ENCODE measurements at places on chromosomes 12 and 14. TPM values are rescaled to one million over a fixed set of nuclear protein-coding genes. Genes with fewer than 3 reads are reported as not detected.

CPM gene
- total RNA-seq = 149 TPM

CCDC88C gene
- 21.8 TPM for total RNA-seq

KIF5A gene
- 0.16 TPM for total RNA-seq

SYNE2 gene
- total RNA-seq = 479 TPM

COX8C gene
- not detected for total RNA-seq

STXBP6 gene
- 36.2 TPM for total RNA-seq

LRP1 gene
- 93.4 TPM for total RNA-seq

LTB4R2 gene
- 173 TPM for total RNA-seq

NR4A1 gene
- total RNA-seq = 121 TPM

DAO gene
- not detected for total RNA-seq

PDE3A gene
- 3.0 TPM for total RNA-seq

CIROP gene
- total RNA-seq = not detected

KRT7 gene
- 206 TPM for total RNA-seq

ITPK1 gene
- total RNA-seq = 42.0 TPM

CD163L1 gene
- total RNA-seq = 0.11 TPM

IFNG-AS1 gene
- 0.58 TPM for total RNA-seq

NEUROD4 gene
- total RNA-seq = not detected

MSRB3 gene
- total RNA-seq = 7.7 TPM

PLEK2 gene
- total RNA-seq = 23.0 TPM

ABHD12B gene
- total RNA-seq = 20.9 TPM

SYT1 gene
- 0.42 TPM for total RNA-seq

ANO2 gene
- total RNA-seq = 2.6 TPM

LRRC9 gene
- not detected for total RNA-seq

ADSS1 gene
- total RNA-seq = 8.7 TPM

CDH24 gene
- total RNA-seq = 3.7 TPM

CCDC198 gene
- not detected for total RNA-seq

CMA1 gene
- total RNA-seq = 2.2 TPM

JPH4 gene
- total RNA-seq = 1.2 TPM

TSHR gene
- 0.99 TPM for total RNA-seq

TSPAN11 gene
- total RNA-seq = 1.6 TPM

PROX2 gene
- total RNA-seq = not detected

PTPRO gene
- 0.29 TPM for total RNA-seq

HCAR3 gene
- total RNA-seq = 3.5 TPM

A2ML1 gene
- 341 TPM for total RNA-seq

TAS2R14 gene
- total RNA-seq = 0.59 TPM

RNASE12 gene
- total RNA-seq = not detected

EFCAB11 gene
- 9.6 TPM for total RNA-seq

SLC38A1 gene
- total RNA-seq = 106 TPM

ENDOU gene
- 23.1 TPM for total RNA-seq

CSRP2 gene
- total RNA-seq = 7.2 TPM

Data from lower leg skin (tissue), 4 donors.